ENCODE measurements at places on chromosomes 5 and 9.

- no peak for DNase-seq
Observed at GRCh38 chr5:173265433-173265832, 30.4 kb upstream of the NKX2-5 start.

GRCh38 chr5:113204525-113205161, 228.0 kb downstream of the DCP2 start:
- DNase-seq = peak; percentile 24

DNA sequence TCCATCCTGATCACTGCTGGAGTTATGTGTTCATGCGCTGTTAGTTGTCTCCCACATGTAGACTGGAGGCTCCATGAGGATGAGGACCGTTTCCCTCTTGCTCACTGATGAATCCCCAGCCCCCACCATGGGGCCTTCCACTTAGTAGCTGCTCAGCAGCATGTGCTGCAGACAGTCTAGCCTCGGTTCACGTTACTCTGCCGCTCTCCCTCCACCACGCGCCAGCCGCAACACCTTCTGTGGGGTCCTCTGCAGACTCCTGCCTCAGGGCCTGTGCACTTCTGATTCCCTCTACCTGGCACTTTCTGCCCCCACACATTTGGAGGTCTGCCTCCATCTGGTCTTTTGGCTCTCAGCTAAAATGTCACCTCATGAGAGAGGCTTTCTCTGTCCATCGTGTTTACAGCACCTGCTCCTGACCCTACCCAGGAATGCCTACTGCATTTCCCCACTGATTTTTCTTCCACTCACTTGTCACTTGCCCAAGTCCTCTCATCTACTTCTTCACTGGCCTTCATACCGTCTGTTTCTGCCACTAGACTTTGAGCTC, 36.3 kb downstream of the STK10 start:
- DNase-seq = no peak

GRCh38 chr9:20508242-20508641, 114.1 kb downstream of the MLLT3 start:
- DNase-seq = no peak

- DNase-seq = no peak
Observed at GRCh38 chr5:38143384-38143783, 115.0 kb upstream of the EGFLAM start.

DNA sequence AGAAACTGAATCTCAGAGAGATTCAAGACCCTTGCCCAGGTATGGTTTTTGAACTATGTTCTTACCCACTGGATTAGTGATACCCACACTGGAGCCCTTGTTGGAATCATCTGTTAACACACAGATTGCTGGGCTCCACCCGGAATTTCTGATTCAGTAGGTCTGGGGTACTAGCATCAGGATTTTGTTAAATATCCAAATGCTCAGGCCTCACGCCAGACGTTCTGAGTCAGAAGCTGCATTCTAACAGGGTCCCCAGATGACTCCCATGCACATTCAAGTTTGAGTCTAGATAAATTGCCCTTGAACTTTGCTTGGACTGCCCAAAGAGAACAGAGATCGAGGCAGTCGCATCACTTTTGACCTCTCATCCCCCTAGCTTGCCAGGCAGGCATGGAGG, 182.0 kb upstream of the WWC1 start:
- no peak for DNase-seq

DNA sequence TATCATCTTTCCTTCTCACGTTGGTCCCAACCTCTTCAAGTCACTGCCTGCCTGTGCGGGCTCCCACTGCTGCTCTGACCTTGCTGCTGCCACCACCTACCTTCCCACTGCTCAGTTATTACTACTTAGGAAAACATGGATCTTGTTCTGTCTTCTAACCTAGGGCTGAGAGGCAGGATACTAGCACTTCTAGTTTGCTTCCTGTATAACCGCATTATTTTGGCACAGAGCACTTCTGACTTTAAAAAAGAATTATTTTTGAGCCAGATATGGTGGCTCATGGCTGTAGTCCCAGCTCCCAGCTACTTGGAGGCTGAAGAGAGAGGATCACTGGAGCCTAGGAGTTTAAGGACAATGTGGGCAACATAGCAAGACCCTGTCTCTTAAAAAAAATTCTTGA, 135.4 kb upstream of the GNA14 start:
- DNase-seq = no peak

DNA sequence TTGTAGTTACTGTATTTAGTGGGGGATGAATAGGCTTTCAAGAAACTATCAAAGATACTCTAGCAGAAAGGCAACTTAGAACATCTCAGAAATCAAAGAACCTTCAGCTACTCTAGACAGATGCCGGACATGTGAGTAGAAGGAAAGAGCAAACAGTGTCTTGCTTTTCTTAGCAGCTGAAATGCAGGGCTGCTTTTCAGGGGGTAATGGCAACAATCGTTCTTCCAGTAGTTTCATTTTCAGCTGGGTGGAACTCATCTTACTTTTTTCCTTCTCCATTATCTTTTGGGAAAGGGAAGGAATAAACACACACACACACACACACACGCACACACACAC, 281.6 kb downstream of the CRB2 start:
- no peak for DNase-seq

DNA sequence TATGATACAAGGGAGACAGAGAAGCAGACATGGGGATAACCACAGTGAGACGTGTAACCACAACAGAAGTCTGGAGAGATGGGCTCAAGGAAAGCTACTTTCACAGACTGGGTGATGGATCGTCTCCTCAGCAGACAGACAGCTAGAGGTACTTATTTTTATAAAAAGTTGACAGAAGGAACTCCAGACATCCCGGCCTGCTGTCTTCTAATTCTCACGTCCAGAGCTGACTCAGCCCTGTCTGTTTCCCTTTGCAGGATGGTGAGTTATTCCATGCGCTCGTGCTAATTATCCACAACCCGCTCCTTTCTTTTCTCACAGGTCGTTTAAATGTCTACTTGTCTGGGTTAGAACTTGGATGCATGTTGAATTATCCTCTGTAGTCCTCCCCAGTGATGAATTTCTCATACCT, 304.5 kb downstream of the CWC27 start:
- DNase-seq = no peak

GRCh38 chr5:147472664-147473475, 37.0 kb downstream of the DPYSL3 start:
- DNase-seq = no peak

- no peak for DNase-seq
Observed at GRCh38 chr9:104758974-104759373, 5.0 kb upstream of the NIPSNAP3B start.

DNA sequence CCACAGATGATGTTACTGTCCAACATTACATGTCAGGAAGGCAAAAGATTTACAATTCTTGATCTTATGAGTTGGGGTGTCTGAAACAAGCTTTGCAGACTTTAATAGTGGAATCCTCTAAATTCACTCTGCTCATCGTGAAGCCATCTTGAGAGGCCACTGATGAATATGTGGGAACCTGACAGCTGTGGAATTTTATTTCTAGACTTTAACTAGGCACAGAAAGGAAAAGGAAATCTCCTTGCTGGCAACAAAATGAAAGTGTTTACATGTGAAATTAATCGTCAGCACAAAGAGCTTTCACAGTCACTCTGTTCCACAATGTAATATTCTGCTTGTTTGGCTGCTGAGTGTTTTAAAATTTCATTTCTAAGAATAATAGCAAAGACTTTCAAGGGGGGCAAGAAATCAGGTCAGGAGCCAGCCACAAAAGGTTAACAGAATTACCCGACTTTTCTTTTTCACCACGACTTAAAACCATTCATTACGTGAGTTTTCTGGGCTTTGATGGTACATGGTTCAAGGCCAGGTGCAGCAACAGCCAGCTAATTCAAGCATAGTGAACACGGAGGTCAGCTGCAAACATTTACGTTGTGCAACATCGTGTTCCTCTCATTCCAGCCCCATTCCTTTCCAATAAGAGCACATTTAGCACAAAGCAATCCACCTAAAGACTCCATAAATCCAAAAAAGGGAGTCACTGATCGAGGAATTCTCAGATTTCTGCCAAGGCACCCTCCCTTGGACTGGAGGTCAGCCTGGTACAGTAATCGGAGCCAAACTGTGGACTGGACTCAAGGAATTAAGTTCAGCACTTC, 14.6 kb downstream of the NREP start:
- DNase-seq = peak; percentile 96

DNA sequence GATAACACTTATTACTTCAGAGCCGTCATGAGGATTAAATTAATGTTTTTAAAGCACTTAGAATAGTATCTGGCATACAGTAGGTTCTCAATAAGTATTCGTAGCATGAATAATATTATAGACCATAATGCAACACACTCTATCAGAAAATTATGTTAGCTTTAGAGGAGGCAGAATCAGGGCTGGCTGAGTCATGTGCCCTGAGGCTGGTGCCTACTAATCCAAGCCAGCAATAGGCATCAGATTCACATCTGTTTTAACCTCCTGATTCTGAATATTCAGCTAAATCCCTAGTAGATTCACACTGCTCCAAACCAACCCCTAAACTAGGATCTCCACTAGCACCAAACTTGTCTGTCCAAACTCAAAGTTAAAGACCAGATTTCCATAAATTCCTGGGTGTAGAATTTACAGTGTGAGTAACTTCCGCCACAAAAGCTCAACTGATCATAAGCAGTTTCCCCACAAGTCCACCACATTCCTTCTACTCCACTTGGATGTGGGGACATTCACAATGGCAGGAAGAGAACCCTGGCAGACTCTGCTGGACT, 170.0 kb upstream of the DAPK1 start:
- no peak for DNase-seq

- DNase-seq = no peak
Observed at GRCh38 chr9:88579050-88579715, 44.2 kb downstream of the NXNL2 start.

DNA sequence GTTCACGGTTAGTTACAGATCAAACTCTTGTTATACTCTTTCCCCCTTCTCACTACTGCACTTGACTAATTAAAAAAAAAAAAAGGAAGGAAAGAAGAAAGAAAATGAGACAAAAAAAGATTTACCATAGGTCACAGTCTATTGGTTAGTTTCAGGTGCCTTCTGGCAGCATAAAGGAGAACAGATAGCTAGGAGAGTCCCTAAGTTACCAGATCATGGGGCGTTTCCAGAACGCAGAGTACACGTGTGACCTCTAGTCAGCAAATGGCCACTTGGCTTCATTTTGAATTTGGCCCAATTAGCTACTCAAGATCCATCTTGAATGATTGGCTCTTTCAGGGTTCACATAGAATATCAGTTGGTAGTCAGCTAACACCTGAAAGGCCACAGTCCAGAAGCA, 20.3 kb upstream of the TMEM171 start:
- DNase-seq = no peak

DNA sequence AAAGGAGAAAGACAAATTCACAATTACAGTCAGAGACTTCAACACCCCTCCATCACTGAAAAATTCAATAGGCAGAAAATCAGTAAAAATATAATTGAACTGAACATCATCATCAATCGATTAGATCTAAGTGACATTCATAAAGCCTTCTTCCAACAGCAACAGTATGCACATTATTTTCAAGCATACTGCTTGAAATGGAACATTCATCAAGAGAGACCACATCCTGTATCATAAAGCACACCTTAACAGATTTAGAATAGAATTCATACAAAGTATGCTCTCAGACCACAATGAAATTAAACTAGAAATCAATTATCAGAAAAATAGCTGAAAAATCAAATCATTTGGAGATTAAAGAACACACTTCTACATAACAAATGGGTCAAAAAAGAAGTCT, 39.1 kb downstream of the ERMP1 start:
- no peak for DNase-seq

DNA sequence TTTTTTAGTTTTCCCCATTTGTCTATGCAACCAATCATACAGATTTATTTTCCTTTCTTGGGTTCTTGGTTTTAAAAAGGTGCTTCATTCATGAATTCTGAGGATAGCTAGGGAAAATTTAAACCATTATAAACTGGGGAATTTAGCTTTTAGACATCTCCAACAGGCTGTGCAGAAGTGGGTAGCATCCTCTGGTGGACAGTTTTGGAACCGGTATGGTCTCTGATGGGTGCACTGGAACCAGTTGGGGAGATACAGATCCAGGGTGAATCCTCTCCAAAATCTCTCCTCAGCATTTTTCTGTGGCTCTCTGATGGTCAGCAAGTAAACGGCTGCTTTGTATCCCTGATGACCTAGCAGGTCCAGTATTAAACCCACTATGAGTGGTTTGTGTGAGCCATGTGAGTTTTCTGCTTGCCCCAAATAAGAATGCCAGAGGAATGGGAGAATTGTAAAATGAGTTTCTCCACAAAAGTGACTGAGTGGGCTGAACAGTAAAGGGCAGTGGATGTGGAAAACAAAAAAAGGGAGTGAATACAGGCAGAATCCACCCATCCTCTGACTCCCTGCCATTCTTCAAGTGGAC, 9.1 kb upstream of the DNAJC25 start:
- DNase-seq = peak; percentile 43

All from HCEC 1CT (cell line).